ENCODE measurements at places on chromosomes 1 and 21.

DNA sequence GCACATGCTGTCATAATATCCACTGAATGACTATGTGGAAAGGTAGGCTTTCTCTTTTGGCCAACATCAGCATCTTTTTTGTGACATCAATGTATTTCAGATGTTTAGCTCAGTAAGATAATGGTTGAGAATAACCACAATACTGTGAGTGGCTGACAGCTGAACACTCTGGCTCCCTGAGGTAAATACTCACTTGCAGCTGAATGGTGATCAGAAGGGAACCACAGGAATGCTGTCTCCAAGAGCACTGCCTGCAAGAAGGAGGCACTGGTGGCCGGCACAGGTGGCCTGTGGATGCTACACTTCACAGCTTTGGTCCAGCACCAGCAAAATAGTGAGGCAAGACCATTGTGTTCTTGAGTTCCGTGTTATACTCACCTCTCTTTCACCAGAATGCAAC, 118.7 kb upstream of the PPM1J start:
- no peak for DNase-seq

GRCh38 chr1:47761201-47761930, 235.8 kb downstream of the TRABD2B start:
- peak; percentile 46 for DNase-seq

DNA sequence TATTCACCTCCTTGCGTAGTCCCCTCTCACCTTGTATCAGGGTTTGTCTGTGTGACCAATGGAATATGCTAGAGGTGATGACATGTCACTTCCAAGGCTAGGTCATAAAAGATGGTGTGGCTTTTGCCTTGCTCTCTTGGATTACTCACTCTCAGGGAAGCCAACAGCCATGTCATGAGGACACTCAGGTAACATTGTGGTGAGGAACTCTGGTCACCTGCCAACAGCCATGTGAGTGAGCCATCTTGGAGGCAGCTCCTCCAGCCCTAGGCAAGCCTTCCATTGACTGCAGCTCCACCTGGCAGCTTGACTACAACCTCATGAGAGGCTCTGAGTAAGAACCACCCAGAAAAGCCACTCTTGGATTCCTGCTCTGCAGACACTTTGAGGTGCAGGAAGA, 11.0 kb upstream of the HEYL start:
- DNase-seq, result no peak

DNA sequence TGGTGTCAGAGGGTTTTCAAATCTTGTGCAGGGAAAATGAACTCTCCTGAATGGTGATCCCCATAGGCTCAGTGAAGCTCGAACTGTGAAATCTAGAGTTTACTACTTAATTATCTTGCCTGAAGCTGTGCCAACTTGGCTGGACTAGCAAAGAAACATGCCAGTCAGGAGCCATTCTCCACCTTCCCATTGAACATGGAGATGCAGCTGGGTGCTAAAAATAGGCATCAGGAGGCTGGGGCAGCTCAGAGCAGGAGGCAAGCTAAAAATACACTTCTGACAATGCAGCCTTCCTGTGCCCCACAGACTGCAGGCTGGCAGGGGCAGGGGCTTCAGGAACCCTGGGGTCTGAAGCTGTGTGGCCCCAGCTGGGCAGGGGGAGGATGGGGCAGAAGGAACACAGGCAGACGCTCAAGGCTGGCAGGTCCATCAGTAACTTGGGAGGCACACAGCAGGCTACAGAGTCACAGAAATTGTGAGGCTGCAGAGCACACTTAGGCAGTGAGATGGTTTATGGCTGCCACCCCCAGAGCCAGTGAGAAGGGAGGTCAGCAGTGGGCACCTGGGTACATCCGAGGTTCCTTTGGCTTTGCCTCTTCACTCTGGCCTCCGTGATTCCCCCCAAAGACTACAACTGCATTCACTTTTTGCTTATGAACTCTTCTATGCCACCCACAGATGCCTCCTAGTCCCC, 155.4 kb upstream of the KCND3 start:
- no peak for DNase-seq
